CD4-positive, alpha-beta T cell treated with Interleukin-15 for 4 hours (primary cell): ENCODE measurements at places on chromosomes 1 and 21.
A peak's percentile ranks its signal among the peaks of the same experiment; 100 is the strongest.

DNA sequence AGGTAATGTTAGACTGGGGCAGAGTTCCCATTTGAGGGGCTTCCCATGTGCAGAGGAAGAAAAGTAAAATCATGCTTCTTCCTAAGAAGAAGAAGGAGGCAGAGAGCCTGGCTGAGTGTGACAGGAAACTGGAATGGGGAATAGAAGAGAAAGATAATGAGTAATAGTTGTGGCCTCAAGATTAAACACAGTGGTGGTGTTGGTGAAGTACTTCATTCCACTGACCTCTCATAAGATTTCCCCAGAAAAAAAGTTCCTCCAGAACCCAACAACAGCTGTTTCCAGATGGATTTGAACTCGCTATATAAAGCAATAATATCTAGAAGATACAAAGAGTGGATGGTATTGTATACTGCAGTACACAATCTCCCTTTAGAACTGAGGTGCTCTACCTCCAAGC is 13.0 kb downstream of the RGS1 start:
- DNase-seq, result no peak

DNA sequence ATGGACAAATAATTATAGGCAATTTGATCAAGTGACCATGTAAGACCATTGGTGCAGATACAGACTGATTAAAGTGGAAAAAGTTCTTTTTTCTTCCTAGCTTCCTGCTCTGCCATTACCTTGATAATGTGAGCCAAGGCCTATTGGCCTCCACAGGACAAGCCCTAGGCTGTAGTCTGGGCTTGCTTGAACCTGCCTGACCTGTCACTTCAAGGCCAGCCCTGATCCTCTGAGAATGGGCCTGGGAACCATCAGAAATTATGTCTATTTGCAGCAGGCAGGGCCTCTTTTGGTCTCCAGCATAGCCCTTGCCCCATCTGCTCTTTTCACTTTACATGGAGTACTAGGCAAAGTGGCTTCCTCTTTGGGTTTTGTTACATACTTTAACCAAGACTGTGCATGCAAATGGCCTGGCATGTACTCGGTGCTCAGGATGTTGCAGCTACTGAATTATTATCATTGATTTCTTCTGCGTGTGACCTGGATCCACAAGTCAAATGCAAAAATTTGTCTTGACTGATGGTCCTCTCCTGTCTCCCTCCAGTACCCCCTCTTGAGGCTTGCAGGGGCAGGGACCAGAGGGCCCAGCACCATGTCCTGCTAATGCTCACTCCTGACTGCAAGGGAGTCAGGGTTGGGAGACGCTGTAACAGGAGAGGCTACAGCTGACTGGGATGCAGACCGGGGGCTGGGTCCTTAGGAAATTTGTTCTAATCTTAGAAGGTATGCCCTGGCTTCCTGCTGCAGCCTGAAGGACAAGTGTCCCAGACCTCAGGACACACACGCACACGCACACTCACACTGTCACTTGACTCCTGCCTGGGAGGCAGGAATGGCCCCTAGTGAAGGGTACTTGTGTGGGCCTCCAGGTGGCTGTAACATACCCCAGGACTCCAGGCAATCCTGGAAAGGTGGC is 39.4 kb downstream of the RCSD1 start:
- no peak for DNase-seq

GRCh38 chr1:100441651-100442050 is 89.3 kb downstream of the CDC14A start:
- DNase-seq, result peak; percentile 88

GRCh38 chr1:31857863-31858262 is 42.0 kb upstream of the SPOCD1 start:
- DNase-seq, result no peak

GRCh38 chr1:154574716-154575115 is 7.1 kb downstream of the CHRNB2 start:
- no peak for DNase-seq

DNA sequence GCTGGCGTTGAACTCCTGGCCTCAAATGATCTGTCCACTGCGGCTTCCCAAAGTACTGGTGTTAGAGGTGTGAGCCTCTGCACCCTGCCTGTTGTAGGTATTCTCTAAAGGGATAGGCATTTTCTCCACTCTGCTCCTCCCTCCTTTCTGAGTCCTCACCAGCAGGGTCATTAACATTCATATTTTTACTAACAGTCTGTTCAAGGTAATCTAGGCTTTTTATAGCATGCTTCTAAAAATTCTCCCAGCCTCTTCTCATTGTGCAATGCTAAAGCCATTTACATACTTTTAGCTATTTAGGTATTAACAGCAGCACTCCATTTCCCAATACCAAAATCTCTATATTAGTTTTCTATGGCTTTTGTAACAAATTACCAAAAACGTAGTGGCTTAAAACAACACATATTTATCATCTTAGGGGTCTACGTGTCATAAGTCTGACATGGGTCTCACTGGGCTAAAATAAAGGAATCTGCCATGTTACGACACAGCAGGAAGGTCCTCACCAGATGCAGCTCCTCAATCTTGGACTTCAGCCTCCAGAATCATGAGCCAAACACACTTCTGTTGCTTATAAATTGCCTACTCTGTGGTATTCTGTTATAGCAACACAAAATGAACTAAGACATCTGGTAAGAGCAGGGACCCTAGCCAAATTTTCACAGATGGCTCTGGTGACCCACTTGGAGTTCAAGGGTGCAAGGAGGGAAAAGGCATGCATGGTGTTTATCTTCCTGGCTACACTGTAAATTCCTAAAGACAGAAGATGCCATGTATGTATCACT is 2.9 kb upstream of the SLC2A7 start:
- no peak for DNase-seq

- DNase-seq, result no peak
Measured at GRCh38 chr1:35555212-35555584, 2.0 kb downstream of the KIAA0319L start.

DNA sequence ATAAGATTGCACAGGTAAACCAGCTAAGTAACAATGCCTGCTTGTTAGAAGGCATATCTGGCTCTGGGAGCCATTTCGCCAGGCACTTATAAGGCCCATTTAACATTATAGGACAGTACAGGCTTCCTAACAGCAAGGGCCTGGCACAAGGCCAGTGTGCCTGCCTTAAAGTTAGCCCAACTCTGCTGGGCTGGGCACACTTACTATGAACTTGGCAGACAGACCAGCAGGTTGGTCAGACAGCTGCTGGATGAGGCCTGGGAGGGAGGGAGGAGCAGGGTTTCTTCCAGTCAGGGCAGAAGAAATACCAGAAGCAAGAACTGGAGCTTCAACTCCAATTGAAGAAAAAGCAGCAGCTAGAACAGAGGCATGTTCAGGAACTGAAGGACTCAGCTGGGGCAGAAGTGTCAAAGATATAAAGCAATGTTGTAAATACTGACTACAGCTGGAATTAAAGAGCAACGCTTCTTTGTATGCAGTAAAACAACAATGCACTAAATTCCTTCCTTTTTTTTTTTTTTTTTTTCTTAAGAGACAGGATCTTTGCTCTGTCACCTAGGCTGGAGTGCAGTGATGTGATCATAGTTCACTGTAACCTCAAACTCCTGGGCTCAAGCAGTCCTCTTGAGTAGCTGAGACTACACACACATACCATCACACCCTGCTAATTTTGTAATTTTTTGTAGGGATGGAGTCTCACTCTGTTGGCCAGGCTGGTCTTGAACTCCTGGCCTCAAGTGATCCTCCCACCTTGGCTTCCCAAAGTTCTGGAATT is 4.9 kb downstream of the CACHD1 start:
- DNase-seq, result no peak

DNA sequence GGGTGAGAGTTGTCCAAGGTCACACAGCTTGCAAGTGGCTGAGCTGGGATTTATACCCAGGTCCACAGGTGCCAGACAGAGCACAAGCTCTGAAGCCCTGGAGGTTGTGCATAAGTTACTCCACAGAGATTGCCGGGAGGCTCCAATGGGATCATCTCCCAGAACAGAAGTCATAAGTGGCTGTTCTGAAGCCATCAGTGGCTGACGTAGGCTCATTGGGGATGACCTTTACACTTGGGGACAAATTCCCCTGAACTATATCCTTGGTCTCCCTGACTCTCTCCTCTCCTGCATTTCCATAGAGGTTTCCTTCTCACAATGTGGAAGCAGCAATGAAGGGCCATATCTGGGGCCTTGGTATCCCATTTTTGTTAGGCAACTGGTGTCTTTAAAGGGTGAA is 37.0 kb upstream of the IFNLR1 start:
- no peak for DNase-seq

GRCh38 chr1:171802207-171802606 is 20.7 kb downstream of the METTL13 start:
- no peak for DNase-seq

DNA sequence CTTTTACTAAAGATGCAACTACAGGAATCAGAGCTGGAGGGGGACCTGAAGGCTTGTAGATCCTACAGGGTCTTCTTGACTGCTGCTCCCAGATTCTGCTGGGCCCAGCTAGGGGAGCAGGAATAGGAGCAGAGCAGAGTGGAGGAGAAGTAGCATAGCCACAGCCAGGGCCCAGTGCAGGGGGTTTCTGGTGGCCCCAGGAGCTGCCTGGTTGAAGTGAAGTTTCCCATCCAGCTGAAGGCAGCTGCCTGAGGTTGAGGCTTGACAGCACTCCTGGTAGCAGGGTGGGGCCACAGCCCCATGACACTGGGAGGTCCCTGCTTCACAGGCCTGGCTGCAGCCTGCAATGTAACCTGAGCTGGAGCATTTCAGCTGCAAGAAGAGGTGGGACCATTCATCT is 2.0 kb upstream of the INPP5B start:
- DNase-seq, result no peak

GRCh38 chr1:109083923-109084322 is 6.6 kb upstream of the TMEM167B start:
- no peak for DNase-seq

GRCh38 chr1:85322655-85323054 is 46.2 kb upstream of the BCL10 start:
- DNase-seq, result no peak

- no peak for DNase-seq
Measured at GRCh38 chr1:15424146-15424667, 14.0 kb upstream of the CTRC start.

- no peak for DNase-seq
Measured at GRCh38 chr1:94982398-94982797, 55.5 kb upstream of the CNN3 start.

DNA sequence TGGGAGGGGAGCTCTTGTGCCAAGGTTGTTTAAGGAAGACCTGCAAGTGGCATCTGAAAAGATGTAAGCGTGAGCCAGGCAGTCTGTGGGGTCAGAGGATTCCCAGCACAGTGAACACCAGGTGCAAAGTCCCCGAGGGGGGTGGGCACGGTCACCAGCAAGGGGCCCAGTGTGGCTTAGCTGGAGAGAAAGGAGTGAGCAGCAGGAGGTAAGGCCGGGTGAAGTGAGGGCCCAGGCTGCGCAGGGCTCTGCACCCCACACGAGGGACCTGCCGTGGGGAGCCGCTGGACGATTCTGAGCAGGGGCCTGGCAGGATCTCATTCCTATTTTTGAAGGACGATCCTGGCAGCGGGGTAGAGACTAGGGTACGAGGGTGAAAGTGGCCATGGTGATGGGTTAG is 4.1 kb downstream of the DDOST start:
- no peak for DNase-seq

- no peak for DNase-seq
Measured at GRCh38 chr1:203491664-203492063, 2.3 kb upstream of the OPTC start.

GRCh38 chr1:15833842-15834405 is 13.6 kb upstream of the SPEN start:
- no peak for DNase-seq

GRCh38 chr21:34116569-34116968 is 43.2 kb downstream of the MRPS6 start:
- no peak for DNase-seq

DNA sequence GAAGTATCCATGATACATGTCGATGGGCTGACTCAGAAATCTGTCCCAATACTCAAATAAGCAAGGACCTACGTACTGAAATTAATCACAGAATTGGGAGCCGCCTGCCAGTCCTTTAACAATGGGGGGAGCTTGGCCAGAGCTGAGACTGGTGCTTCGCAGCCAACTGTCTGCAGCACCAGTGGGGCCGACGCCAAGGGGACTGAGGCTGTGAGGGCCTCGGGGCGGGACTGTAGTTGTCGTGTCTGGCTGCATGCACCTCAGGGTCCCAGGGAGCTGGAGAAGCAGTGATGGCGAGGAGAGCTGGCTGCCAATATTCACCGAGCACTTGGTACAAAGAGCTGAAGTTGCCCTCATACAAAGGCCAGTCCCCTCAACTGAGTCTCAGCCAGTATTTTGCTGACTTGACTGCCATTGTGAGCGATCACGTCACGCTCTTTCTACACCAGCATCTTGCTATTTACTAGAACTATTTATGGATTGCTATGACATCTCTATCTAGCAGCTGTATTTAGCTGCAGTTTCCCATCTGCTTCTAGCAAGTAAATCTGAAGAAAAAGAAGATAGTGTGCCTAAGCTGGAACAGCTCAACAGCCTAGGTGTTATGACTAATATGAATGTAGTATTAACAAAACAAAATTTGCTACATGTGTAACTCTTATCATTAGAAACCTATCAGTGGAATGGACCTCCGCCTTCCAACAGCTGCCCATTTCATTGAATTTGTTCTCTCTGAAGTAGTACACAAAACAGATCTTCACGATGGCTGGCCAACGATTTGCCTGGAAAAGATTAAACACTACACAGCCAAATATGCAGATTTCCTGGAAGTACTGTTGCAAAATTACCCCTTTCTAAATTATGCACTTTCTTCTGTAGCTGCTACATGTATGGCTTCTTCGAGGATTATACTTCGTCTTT is 29.1 kb downstream of the EVI5 start:
- no peak for DNase-seq

DNA sequence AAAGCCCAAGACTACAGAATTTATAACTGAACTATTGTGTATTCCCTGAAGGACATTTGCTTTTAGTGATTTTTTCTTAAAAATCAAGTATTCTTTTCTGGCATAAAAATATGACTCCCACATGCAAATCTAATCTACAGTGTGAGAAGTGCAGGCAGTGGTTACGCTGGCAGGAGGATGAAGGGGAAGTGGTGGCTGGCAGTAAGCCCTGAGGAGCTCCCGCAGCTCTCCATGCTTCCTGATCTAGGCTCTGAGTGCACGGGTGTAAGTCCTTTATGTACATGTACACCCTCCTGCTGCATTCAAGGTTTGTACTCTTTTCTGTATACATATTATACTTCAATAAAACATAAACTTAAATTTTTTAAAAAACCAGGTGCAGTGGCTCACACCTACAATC is 67.5 kb upstream of the PRDX6 start:
- DNase-seq, result peak; percentile 15

- peak; percentile 87 for DNase-seq
Measured at GRCh38 chr1:89804642-89805237, 16.1 kb upstream of the LRRC8D start.

GRCh38 chr1:61157468-61157987 is 75.2 kb downstream of the NFIA start:
- no peak for DNase-seq

DNA sequence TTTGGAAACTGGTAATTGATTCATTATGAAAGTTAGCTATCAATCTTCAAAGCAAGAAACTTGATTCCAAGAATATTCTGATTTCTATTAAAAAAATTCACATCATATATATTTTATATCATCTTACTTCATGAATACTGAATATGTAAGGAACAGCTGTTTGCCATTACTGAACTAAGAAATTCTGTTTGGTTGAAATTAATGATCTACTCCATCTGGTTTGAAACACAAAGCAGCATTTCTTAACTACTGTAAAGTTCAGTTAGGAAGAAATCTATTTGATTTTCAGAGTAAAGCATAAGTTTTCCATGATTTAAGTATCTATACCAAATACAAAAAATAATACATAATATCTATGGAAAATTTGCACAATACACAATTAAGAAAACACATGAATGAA is 66.0 kb upstream of the SCYL3 start:
- no peak for DNase-seq

GRCh38 chr1:16153999-16154673 is 1.7 kb downstream of the EPHA2 start:
- no peak for DNase-seq
